ENCODE measurements at places on chromosomes 12 and 14. TPM values are rescaled to one million over a fixed set of nuclear protein-coding genes. Genes with fewer than 3 reads are reported as not detected.
A peak's percentile ranks its signal among the peaks of the same experiment; 100 is the strongest.

Gene ZNF268
- 12.4 TPM for total RNA-seq

Gene NANOG
- not detected for total RNA-seq

Gene ZDHHC22
- not detected for total RNA-seq

Gene KRT6A
- total RNA-seq, result 0.24 TPM

Gene OR10G2
- total RNA-seq, result not detected

Gene ST8SIA1
- 3.0 TPM for total RNA-seq

Gene DPPA3
- not detected for total RNA-seq

Gene C12orf50
- not detected for total RNA-seq

Gene KRT86
- total RNA-seq, result not detected

Gene OR10A7
- not detected for total RNA-seq

Gene TXNDC16
- 4.6 TPM for total RNA-seq

Gene BORCS5
- 10.5 TPM for total RNA-seq

Gene C12orf56
- total RNA-seq, result not detected

Gene HOXC5
- total RNA-seq, result not detected

- DNase-seq, result no peak
Observed at GRCh38 chr12:75568393-75568792, 57.0 kb upstream of the KRR1 start.

GRCh38 chr14:73645248-73645610, 443 bp downstream of the DNAL1 start:
- no peak for DNase-seq

DNA sequence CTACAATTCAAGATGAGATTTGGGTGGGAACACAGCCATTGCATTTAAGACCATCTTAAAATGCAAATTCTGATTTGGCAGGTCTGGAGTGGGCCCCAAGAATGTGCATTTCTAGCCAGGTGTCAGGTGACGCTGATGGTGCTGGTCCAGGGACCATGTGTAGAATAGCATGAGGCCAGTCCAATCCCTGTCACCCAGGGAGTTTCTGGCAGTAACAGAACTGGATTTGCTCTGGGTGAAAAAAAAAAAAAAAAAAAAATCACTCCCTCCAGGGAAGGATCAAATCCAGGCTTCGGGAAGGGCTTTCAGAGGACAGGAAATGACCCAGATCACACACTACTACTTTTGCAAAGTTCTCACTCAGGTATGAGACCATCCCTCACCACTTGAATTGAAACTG, 213.2 kb upstream of the NOS1 start:
- DNase-seq, result no peak

DNA sequence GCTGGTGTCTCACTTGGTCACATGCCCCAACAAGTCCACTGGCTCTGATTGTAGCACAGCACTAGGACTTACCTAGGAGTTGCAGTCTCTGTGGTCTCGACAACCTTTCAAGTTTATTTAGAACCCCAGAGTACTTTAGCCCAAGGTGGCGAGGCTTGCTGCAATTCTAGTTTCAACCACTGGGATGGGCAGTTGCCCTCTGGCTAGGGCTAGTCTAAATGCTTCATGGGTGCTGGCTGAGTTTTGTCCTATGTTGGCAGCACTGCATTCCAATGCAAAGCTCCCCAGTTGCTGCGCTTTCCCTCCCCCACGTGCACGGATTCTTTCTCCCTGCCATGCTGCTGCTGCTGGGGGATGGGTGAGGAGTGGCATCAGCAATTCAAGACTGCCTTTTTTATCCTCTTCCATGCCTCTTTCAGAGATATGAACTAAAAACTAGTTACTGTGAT, 207.9 kb downstream of the SYNE2 start:
- no peak for DNase-seq

DNA sequence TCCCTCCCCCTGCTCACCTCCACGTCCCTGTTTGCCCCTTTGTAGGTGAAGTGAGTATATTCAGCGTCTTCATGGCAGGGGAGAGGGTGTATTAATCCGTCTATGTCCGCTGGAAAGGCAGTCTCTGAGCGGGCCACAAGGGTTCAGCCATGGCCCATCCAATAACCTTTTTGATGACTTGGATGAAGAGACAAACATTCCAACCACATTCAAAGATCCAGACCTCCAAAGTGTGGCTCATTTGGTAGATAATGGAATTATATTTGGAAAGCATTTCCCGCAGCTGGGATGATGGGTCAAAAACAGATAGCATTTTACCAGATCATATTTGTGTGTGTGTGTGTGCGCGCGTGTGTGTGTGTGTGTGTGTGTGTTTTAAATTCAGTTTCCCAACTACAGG, 345.9 kb downstream of the DPF3 start:
- no peak for DNase-seq

DNA sequence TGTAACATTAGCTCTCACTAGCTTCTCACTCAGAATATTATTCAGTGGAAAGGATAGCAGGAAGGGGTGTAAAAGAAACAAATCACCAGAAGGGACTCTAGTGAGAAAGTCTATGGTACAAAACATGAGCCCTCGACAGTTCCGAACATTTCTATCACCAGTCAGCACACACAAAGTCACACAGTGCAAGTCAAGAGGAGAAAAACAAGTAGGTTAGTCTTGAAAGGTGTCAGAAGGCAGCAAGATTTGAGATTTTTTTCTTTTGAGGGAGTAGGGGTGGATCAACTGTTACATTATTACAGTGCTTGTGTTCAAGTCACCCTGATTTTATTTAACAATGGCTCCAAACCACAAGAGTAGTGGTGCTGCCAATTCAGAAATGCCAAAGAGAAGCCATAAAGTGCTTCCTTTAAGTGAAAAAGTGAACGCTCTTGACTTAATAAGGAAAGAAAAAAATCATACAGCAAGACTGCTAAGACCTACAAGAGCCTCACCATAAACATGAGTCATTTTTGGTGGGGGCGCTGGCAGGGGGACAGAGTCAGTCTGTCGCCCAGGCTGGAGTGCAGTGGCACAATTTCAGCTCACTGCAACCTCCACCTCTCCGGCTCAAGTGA, 42.3 kb downstream of the GNS start:
- no peak for DNase-seq

- DNase-seq, result no peak
Observed at GRCh38 chr12:106896603-106897002, 59.1 kb upstream of the TMEM263 start.

- peak; percentile 25 for DNase-seq
Observed at GRCh38 chr12:47590771-47591360, 115.0 kb downstream of the RPAP3 start.

DNA sequence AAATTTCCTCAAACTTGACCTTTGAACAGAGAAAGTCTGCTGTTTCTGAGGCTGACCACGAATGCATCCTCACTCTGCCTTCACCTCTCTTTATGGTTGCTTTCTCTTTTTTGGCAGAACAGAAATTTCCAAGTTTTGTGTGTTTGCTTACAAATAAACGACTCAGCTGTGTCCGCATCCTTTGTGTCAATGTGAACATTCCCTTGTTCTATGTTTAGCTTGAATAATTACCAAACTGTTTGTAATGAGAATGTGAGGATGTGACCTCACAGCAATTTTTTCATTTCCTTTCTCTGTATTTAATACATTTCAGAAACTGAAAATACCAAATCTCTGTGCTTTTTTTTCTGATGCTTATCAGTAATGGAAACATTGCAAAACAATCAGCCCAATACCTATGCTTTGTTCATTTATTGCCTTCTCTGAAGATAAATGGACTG, 410.9 kb downstream of the EGLN3 start:
- DNase-seq, result no peak

DNA sequence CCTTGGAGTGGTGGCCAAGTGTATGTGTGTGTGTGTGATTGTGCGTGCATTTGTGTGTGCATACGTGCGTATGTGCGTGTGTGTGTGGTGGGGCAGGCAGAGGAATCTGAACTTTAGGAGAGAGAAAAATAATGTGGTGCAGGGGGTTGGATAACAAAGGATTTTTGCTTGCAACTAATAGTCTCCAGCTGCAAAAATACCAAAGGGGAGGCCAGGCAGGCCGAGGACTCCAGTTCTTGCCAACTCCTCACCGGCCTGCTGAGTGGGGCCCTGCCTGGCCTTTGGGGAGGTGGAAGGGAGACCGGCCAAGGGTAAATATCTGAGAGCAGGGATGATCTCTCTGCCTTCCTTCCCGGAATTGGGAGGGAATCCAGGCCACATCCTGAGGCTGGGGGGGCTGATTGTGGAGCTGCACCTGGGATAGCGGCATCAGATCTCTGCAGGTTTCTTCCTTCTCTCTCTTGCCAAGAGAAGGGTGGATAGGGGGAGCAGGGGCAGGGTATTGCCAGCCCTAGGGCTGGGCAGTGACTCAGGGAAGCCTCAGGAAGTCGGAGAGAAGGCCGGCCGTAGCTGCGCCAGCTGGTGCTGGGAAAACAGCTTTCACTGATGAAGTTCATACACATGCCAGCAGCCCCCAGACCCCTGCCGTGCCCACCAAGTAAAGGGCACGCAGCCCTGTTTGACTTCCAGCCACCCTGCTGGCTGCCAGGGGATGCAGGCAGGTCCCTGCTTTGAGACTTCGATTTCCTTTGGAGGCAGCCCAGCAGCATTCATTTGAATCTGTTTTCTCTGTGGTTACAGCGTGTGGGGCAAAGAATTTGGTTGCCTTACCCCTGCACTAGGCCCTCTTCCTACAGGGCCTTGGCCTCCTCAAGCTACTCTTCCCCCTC, 4.6 kb upstream of the LRP1-AS start:
- no peak for DNase-seq

GRCh38 chr12:105983622-105984320, 155.0 kb downstream of the NUAK1 start:
- no peak for DNase-seq

DNA sequence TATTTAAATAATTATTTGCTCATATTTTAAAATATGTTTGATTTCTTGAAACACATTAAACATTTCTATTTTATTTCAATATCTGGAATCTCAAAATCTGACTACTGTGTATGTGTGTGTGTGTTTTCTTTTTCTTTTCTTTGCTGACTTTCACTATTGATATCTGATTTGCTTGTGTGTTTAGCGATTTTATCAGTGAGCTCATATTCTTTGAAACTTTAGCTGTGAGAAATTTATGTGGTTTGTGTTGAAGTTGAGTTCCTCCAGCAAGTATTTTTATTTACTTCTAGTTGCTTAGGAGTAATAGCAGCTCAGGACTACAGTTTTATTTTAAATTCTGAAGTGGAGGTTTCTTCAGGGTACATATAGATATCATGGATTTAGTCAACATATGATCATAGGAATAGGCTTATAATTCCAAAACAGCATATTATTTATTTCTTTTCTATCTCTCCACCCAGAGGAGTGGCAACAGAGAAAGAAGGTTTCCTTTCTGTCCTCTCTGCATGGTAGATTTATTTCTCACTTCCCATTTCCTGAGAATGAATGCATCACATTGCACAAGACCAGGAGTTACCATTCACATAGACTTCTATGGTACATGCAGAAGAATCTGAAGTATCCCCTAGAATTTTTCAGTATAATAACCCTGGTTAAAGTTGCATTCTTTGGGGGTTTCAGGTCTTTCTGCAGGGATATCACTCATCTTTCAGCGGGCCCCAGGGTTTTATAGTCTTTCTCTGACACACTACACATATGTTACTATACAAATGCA, 60.5 kb downstream of the PTPRQ start:
- DNase-seq, result no peak

GRCh38 chr14:93969082-93969828, 7.1 kb downstream of the ASB2 start:
- DNase-seq, result no peak

GRCh38 chr14:95326987-95327386, 7.3 kb upstream of the CLMN start:
- no peak for DNase-seq

- no peak for DNase-seq
Observed at GRCh38 chr12:124603100-124603541, 35.7 kb upstream of the NCOR2 start.

DNA sequence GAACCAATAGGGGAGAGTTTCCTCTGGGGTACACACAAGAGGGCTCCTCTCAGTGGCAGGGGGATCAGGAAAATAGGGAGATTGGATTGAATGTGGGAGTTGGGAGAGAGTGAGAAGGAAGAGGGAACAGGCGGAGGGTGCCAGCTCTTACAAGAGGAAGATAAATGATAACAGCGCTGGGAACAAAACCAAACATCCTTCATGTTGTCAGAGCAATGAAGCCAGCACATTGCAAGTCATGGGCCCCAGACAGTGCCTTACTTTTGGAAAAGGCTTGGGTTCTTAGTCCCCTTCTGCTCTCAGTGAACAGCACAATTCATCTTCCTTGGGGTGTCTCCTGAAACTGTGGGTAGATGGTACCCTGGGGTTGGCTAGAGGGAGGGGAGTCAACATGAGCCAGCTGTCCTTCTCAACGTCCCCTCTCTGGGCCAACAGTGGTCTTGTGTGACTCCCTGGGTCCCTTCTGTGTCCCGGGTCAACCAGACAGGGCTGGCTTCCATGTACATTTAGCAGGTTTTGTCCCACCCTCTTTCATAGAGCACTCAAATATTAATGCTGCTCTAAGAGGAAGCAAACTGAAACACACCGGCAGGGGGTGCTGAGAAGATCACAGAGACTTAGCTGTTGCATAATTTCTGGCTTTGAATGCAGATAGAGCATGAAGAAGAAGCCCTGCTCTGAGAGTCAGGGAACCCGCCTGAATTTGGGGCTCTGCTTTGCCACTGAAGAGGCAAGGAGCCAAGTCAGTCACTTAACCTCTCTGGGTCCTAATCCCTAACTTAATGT, 138.5 kb downstream of the ESRRB start:
- no peak for DNase-seq

- no peak for DNase-seq
Observed at GRCh38 chr14:83255727-83256090, 1722.1 kb upstream of the SEL1L start.

GRCh38 chr12:43737646-43738045, 20.9 kb downstream of the PUS7L start:
- DNase-seq, result no peak

DNA sequence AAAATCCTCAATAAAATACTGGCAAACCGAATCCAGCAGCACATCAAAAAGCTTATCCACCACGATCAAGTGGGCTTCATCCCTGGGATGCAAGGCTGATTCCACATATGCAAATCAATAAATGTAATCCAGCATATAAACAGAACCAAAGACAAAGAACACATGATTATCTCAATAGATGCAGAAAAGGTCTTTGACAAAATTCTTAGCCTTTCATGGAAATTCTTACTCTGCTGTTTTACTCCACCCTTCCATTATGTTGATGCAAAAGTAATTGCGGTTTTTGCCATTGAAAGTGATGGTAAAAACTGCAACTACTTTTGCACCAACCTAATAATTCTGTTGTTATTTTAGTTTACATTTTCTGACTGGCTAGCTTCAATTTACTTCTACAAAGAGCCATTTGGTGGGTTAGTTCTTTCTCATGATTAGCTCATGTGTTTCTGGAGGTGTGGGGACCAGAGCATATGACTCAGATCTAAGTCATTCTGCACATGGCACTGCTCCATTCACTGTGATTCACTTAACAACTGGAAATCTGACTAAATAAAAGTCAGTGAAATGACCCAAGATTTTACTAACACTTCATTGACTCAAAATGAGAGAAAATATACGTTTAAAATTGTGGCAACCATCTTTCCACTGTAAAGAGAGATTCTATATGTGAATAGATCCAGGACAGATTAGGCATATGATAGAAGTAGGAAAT, 99.9 kb downstream of the TMTC3 start:
- DNase-seq, result peak; percentile 32

- no peak for DNase-seq
Observed at GRCh38 chr14:72480464-72481243, 413.2 kb downstream of the DPF3 start.

- no peak for DNase-seq
Observed at GRCh38 chr14:35114036-35114435, 7.8 kb downstream of the PPP2R3C start.

- DNase-seq, result no peak
Observed at GRCh38 chr12:40127408-40127807, 21.5 kb upstream of the SLC2A13 start.

GRCh38 chr12:81610955-81611889, 147.9 kb downstream of the PPFIA2 start:
- no peak for DNase-seq

All from left cardiac atrium (tissue), 4 donors.